ENCODE measurements at places on chromosomes 4 and X. TPM values are rescaled to one million over a fixed set of nuclear protein-coding genes. Genes with fewer than 3 reads are reported as not detected.

- no peaks in the 10 kb centered on the region for H3K4me1 ChIP-seq
- H3K27ac ChIP-seq, result no peak overlapping the region
- DNase-seq, result no peak
- H3K36me3 ChIP-seq, result no peaks in the 10 kb centered on the region
Observed at GRCh38 chr4:2434420-2434819, 15.7 kb downstream of the CFAP99 start.

CFAP47 gene
- polyA plus RNA-seq, result not detected

GASK1B gene
- polyA plus RNA-seq, result 3.0 TPM

- no peak for DNase-seq
- H3K4me1 ChIP-seq, result no peaks in the 10 kb centered on the region
- H3K27ac ChIP-seq, result no peak overlapping the region
- no peaks in the 10 kb centered on the region for H3K36me3 ChIP-seq
Observed at GRCh38 chr4:123653236-123653635, 256.6 kb downstream of the SPRY1 start.

CD40LG gene
- polyA plus RNA-seq, result 2.2 TPM

OFD1 gene
- polyA plus RNA-seq, result 138 TPM

- H3K27me3 ChIP-seq, result no peaks in the 10 kb centered on the region
- no peaks in the 10 kb centered on the region for H3K36me3 ChIP-seq
- H3K27ac ChIP-seq, result no peak overlapping the region
Observed at GRCh38 chr4:166308647-166309046, 435.6 kb downstream of the TLL1 start.

- H3K27me3 ChIP-seq, result no peaks in the 10 kb centered on the region
- H3K4me3 ChIP-seq, result no peak overlapping the region
- H3K36me3 ChIP-seq, result peaks cover 6% of the 10 kb centered on the region
- no peak for DNase-seq
- H3K4me1 ChIP-seq, result peaks cover 18% of the 10 kb centered on the region
Observed at GRCh38 chrX:7132335-7133049, 15.0 kb upstream of the STS start.

CXCL8 gene
- polyA plus RNA-seq, result 0.61 TPM

- no peak for DNase-seq
- H3K4me1 ChIP-seq, result no peaks in the 10 kb centered on the region
- no peak overlapping the region for H3K27ac ChIP-seq
Observed at GRCh38 chr4:169367826-169368225, 97.1 kb upstream of the SH3RF1 start.

- no peak for DNase-seq
- no peak overlapping the region for H3K4me3 ChIP-seq
- H3K27ac ChIP-seq, result no peak overlapping the region
- H3K36me3 ChIP-seq, result no peaks in the 10 kb centered on the region
Observed at GRCh38 chrX:138408101-138408500, 303.4 kb downstream of the FGF13 start.

DNA sequence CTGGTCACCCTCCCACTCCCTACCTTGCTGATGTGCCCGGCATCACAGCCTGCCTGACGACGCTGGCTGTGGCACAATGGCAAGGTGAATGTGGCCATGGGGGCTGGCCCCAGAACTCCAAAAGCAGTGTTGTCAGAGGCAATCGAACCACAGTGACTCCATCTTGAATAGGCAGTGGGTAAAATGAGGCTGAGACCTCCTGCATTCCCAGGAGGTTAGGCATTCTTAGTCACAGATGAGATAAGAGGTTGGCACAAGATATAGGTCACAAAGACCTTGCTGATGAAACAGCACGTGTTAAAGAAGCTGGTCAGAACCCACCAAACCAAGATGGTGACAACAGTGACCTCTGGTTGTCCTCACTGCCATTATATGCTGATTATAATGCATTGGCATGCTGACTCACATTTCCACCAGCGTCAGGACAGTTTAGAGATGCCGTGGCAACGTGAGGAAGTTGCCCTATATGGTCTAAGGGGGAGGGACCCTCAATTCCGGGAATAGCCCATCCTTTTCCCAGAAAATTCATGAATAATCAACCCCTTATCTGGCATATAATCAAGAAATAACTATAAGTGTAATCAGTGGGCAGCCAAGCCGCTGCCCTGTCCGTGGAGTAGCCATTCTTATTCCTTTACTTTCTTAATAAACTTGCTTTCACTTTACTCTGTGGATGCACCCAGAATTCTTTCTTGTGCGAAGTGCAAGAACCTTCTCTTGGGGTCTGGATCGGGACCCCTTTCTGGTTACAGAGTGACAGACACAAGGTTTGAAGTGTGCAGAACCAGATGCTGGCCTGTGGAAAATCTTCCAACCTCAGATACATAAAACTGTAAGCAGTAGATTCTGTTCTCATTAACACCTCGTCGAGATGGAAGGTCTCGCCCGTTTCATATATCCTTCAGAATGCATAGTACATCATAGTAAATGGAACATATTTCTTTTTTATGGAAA is 26.8 kb upstream of the CLDN24 start:
- no peaks in the 10 kb centered on the region for H3K4me1 ChIP-seq
- no peak overlapping the region for H3K27ac ChIP-seq
- H3K36me3 ChIP-seq, result no peaks in the 10 kb centered on the region
- peak; percentile 31 for DNase-seq
- no peak overlapping the region for H3K4me3 ChIP-seq

- DNase-seq, result no peak
- H3K4me1 ChIP-seq, result peaks cover 55% of the 10 kb centered on the region
- H3K36me3 ChIP-seq, result no peaks in the 10 kb centered on the region
- H3K27ac ChIP-seq, result no peak overlapping the region
Observed at GRCh38 chr4:153790500-153790865, 1.6 kb upstream of the SFRP2 start.

SPANXA1 gene
- polyA plus RNA-seq, result not detected

GRCh38 chr4:38983787-38984598 is 48.2 kb downstream of the TMEM156 start:
- H3K27me3 ChIP-seq, result no peaks in the 10 kb centered on the region
- H3K36me3 ChIP-seq, result peaks cover 8% of the 10 kb centered on the region
- H3K4me3 ChIP-seq, result no peak overlapping the region

GRCh38 chr4:65918872-65919271 is 248.6 kb upstream of the EPHA5 start:
- no peak for DNase-seq
- H3K4me1 ChIP-seq, result no peaks in the 10 kb centered on the region
- H3K4me3 ChIP-seq, result no peak overlapping the region
- H3K36me3 ChIP-seq, result no peaks in the 10 kb centered on the region

SH2D1A gene
- 5.2 TPM for polyA plus RNA-seq

MCUB gene
- polyA plus RNA-seq, result 22.7 TPM

PLP1 gene
- polyA plus RNA-seq, result 0.54 TPM

Data from spleen (tissue), 13 donors.